ENCODE measurements at places on chromosomes 6 and 20. TPM values are rescaled to one million over a fixed set of nuclear protein-coding genes. Genes with fewer than 3 reads are reported as not detected.

DNA sequence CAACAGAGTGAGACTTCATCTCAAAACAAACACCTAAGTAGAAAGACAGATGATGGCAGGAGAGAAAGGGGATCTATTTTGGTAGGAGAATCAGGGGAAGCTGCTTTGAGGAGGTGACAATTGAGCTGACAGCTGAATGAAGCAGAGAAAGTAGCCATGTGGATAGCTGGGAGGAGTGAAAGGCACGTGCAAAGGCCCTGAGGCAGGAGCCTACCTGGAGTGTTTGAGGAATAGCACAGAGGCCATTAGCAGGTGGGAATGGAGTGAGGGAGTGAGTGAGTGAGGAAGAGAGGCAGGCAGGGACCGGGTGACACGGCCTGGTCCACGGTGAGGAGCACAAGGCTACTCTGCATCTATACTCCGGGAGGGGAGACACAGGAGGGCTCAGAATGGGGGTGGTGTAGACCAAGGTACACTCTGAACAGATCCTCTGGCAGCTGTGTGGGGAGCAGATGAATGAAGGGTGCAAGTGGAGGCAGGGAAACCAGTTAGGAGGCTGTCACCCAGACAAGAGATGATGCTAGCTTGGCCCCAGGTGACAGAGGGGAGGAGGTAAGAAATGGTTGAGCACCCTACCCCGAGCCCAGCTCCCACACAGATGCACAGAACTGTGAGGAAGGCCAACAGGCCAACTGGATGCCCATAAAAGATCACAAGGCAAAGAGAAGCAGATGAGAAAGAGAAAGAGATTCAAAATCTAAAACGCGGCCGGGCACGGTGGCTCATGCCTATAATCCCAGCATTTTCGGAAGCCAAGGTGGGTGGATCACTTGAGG, 43.6 kb downstream of the NFATC2 start:
- no peaks in the 10 kb centered on the region for H3K27me3 ChIP-seq
- peaks cover 48% of the 10 kb centered on the region for H3K4me1 ChIP-seq
- H3K36me3 ChIP-seq = no peaks in the 10 kb centered on the region
- H3K27ac ChIP-seq = no peak overlapping the region

DNA sequence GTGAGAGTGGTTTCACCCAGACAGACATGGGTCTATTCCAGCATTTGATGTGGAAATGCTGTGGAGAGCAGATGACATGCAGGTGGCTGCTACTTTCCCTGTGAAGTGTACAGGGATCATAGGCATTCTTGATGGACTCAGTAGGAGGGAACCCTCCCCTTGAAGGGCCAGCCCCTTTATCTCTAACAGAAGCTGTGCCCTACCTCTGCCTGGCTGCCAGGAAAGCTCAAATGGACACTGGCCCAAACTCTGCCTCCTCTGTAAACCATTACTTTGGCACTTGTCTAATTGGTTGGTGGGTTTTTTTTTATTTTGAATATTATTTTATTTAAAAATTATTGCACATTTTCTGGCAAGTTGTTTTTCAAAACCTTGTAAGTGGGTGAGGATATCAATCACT, 106.7 kb upstream of the GGTLC1 start:
- DNase-seq = no peak
- H3K27ac ChIP-seq = no peak overlapping the region
- H3K4me1 ChIP-seq = no peaks in the 10 kb centered on the region
- H3K27me3 ChIP-seq = no peaks in the 10 kb centered on the region

- H3K36me3 ChIP-seq = peaks cover 51% of the 10 kb centered on the region
- peaks cover 18% of the 10 kb centered on the region for H3K4me1 ChIP-seq
- no peak overlapping the region for H3K4me3 ChIP-seq
- no peak for DNase-seq
These were observed 13.4 kb upstream of the CPNE5 start for GRCh38 chr6:36852481-36853147.

DNA sequence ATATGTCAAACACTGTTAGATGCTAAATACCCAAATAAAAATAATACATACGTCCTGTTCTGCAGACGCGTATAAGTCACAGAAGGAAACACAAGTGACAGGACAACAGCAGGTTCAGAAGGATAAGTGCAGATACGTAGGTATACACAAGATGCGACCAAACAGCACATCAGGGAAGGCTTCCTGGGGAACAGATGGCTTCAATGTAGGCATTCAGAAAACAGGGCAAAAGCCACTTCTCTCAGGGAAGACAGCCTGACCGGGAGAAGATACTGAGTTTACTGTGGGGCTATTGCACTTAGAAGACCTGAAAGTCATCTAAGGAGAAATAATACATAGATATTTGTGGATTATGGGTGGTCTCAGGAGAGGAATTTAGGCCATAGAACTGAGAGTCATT, 1.9 kb downstream of the HLA-DPA1 start:
- no peaks in the 10 kb centered on the region for H3K36me3 ChIP-seq
- no peaks in the 10 kb centered on the region for H3K27me3 ChIP-seq
- DNase-seq = no peak
- no peak overlapping the region for H3K27ac ChIP-seq

GRCh38 chr6:121321282-121321681, 13.0 kb downstream of the TBC1D32 start:
- no peak for DNase-seq
- no peaks in the 10 kb centered on the region for H3K36me3 ChIP-seq
- no peak overlapping the region for H3K27ac ChIP-seq
- H3K4me3 ChIP-seq = no peak overlapping the region

DNA sequence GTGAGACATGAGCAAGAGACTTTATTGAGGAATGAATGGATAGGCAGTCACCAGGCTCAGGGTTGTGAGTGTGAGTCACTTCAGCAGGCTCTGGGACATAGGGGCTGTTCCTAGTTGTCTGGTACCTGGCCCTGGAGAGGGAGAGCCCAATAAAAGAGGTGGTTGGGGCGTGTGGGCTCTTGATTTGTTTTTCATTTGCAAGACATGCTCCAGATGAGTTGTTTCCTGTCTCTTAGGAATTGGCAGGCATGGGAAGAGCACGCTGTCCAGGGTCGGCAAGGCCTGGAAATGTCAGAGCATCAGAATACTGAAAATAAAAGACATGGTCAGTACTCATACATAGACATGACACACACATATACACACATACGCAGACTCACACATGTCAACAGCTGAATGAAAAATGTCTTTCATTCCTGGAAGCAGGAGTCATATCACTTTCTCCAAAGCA, 166.3 kb upstream of the SULF2 start:
- H3K27me3 ChIP-seq = no peaks in the 10 kb centered on the region
- no peaks in the 10 kb centered on the region for H3K4me1 ChIP-seq
- no peak overlapping the region for H3K4me3 ChIP-seq

GRCh38 chr20:37948956-37949355, 46.0 kb downstream of the VSTM2L start:
- DNase-seq = no peak
- H3K27me3 ChIP-seq = no peaks in the 10 kb centered on the region
- no peak overlapping the region for H3K27ac ChIP-seq
- H3K4me1 ChIP-seq = no peaks in the 10 kb centered on the region

DNA sequence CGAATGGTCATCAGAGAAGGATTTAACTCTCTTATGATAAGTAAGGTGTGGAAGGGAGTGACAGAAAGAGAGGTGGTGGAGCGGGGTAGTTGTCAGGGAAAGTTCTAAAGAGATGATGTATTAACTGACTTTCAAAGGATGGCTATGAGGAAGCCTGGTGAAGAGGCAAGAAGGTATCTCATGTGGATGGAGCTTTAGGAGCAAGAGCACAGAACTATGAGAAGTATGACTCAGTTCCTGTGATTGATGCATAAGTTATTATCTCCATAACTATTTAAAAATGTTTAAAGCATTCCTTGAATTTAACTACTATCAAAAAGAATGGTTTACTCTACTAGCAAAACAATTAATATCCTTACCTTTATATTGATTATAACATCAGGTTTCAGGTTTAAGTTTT, 28.8 kb downstream of the AK9 start:
- H3K36me3 ChIP-seq = no peaks in the 10 kb centered on the region
- H3K4me1 ChIP-seq = no peaks in the 10 kb centered on the region
- DNase-seq = no peak

UBE2J1 gene
- total RNA-seq = 45.7 TPM

LCA5 gene
- total RNA-seq = 1.3 TPM

NR2E1 gene
- 0.05 TPM for total RNA-seq

FAM209B gene
- total RNA-seq = 0.42 TPM

RUNX2 gene
- 3.7 TPM for total RNA-seq
